ENCODE measurements at places on chromosomes 11 and 22.

DNA sequence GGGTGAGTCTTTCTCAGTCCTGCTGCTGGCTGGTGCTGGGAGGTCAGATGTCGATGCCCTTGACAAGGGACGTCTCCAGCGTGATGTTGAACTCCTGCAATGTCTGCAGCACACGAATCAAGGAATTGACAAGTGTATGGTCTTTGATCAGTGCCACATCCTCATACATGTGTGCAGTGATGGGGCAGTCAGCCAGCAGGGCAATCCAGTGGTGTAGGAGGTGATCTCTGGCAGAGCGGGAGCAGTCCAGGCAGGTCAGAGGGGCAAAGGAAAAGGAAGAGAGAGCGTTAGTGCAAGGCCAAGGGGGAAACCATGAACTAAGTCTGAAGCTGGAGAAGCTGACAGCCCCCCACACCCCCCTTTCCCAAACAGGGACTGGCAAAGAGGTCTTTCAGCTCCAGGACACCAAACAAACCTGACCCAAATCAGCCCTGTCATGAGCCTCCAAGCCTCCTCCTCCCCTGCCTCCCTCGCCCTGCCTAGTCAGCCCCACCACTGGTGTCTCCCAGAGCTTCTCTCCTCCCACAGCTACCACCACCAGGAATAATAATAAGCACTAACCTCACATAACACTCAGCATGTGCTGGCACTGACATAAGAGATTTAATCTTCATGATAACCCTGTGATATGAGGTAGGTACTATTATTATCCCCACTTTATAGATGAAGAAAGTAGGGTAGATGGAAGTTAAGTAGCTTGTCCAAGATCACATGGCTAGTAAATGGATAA, 48.4 kb upstream of the SCUBE2 start:
- no peak for DNase-seq

GRCh38 chr22:44645083-44645482, 56.9 kb upstream of the PRR5 start:
- no peak for DNase-seq

DNA sequence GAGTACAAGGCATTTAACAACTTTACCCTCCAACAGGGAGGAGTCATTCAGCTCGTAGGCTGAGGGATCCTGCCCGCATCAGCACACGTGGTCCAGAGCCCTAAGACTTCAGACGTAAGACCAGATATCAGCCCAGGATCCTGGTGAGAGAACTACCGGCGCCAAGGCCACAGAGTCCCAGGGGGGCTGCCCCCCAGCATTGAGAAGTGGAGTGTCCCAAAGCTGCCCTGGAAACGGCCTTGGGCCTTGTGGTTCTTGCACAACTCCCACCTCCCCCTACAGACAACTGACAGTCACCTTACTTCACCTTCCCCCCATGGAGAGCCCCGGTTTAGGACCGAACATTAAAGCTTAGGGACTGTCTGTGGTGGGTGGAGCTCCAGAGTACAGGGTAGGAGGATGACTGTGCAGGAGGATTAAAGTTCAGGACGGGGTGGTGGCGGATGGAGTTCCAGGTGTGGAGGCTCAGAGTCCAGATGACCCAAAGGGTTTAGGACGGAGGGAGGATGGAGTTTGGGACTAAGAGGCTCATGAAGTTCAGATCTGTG, 1.0 kb downstream of the C11orf91 start:
- peak; percentile 38 for DNase-seq

DNA sequence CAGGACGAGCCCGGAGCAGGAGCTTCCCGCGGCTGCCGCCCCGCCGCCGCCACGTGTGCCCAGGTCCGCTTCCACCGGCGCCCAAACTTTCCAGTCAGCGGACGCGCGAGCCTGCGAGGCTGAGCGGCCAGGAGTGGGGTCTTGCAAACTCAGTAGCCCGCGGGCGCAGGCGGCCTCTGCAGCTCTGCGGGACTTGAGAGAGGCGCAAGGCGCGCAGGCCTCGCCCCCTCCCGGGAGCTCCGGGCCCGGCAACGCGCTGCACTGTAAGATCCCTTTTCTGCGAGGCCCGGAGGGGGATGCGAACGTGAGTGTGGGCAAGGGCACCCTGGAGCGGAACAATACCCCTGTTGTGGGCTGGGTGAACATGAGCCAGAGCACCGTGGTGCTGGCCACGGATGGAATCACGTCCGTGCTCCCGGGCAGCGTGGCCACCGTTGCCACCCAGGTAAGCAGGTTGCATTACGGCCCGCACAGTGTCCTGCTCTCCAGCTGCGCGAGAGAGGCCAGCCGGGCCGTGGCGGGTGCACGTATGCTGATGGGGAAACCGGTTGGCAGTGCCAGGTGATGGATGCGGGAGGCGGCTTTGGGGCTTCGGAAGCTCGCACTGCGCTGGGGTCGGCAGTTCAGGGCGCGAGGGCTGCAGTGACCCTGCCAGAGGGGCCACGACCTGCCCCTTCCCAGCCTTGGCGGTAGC, 2.0 kb downstream of the SLC6A5 start:
- no peak for DNase-seq

- no peak for DNase-seq
These were observed 143.0 kb upstream of the SORL1-AS1 start for GRCh38 chr11:121595717-121596161.

DNA sequence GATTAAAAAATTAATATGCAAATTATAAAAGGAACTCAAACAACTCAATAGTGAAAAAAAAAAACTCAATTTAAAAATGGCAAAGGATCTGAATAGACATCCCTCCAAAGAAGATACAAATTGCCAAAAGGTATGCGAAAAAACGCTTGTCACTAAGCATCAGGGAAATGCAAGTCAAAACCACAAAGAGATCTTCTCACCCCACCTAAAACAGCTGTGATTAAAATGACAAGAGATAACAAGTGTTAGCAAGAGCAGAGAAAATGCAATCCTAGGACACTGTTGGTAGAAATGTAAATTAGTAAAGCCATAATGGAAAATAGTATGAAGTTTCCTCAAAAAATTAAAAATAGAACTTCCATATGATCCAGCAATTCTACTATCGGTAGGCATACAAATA, 166.3 kb upstream of the ZC3H12C start:
- DNase-seq = no peak

DNA sequence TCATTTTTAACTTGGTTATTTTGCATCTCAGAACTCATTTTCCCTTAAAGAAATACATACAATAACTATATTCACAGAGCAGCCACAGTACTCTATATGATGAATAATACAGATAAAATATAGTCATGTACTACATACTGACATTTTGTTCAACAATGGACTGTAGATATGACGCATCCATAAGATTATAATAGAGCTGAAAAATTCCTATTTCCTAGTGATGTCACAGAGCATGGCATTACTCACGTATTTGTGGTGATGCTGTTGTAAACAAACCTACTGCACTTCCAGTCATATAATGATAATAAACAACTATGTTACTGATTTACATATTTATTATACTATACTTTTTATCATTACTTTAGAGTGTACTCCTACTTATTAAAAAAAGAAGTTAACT, 38.7 kb downstream of the NARS2 start:
- DNase-seq = no peak

- no peak for DNase-seq
These were observed 8.8 kb downstream of the TANGO2 start for GRCh38 chr22:20029550-20030225.

GRCh38 chr11:11992257-11993212, 15.9 kb downstream of the DKK3 start:
- DNase-seq = no peak

DNA sequence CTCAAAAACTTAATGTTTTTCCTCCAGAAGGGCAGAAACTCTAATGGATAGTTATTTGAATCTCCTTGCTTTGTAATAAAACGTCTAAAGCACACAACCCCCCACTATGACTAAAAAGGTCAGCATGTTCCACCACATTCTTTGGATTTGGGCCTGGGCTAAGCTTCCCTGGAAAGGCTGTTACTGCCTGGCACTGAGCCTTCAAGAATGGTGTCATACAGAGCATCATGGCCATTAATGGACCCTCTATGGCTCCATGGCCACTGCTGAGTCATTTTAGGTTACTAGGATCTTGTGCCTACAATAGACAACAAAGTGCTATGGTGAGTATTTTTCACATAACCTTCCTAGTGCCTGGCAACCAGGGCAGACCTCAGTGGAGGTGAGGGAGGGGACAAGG, 242.6 kb upstream of the FAT3 start:
- no peak for DNase-seq

GRCh38 chr11:65116370-65117205, 913 bp downstream of the ZNHIT2 start:
- DNase-seq = peak; percentile 40

DNA sequence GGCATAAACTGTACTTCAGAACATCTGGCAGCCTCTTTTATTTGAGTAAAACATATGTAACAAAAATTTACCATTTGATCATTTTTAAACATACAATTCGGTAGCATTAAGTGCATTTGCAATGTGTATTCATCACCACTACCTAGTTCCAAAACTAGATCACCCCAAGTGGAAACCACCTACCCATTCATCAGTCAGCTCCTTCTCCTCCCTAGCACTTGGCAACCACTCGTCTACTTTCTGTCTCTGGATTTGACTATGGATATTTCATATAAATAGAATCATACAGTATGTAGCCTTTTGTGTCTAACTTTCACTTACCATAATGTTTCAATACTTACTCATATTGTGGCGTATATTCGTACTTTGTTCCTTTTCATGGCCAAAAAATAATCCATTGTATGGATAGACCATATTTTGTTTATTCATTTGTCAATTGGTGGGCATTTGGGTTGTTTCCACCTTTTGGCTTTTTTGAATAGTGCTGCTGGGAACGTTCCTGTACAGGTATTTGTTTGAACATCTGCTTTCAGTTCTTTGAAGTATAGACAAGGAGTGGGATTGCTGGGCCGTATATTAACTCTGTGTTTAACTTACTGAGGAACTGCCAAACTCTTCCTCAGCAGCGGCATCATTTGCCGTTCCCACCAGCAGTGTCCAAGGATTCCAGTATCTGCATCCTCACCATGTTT, 27.2 kb upstream of the ADORA2A start:
- no peak for DNase-seq

DNA sequence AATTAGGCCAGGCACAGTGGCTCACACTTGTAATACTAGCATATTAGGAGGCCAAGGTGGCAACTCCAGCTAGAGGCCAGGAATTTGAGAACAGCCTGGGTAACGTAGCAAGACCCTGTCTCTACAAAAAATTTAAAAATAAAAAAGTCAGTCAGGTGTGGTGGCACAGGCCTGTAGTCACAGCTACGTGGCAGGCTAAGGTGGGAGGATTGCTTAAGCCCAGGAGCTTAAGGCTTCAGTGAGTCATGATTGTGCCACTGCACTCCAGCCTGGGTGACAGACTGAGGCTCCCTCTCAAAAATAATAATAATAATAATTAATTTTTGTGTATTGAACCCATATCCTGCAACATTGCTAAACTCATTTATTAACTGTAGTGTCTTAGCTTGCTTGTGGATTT, 15.3 kb upstream of the TRIM29 start:
- no peak for DNase-seq

- DNase-seq = no peak
These were observed 92.9 kb downstream of the RPS6KA4 start for GRCh38 chr11:64451856-64452255.

DNA sequence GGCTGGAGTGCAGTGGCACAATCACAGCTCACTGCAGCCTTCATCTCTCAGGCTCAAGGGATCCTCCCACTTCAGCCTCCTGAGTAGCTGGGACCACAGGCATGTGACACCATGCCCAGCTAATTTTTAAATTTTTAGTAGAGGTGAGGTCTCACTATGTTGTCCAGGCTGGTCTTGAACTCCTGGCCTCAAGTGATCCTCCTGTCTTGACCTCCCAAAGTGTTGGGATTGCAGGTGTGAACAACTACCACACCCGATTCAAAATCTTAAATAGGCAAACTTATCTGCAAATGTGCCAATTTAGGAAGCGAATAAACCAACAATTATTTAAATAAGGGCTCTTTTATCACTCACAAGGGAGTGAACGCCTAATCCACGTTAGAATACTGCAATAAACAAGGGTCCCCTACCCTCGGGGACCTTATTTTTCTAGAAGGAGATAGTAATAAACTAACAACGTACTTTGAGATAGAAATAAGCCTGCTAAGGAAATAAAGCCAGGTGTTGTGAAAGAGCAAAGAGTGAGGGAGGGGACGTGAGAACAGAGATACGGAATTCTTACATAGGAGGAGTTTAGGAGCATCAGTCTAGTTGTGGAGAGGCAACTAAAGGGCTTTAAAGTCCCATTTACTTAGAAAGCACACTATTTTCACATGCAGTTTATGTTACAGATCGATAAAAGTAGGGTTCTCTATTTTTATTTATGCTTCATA, 3.0 kb upstream of the WEE1 start:
- DNase-seq = no peak

- DNase-seq = no peak
These were observed 62.9 kb downstream of the CRYBB2 start for GRCh38 chr22:25282346-25282670.

DNA sequence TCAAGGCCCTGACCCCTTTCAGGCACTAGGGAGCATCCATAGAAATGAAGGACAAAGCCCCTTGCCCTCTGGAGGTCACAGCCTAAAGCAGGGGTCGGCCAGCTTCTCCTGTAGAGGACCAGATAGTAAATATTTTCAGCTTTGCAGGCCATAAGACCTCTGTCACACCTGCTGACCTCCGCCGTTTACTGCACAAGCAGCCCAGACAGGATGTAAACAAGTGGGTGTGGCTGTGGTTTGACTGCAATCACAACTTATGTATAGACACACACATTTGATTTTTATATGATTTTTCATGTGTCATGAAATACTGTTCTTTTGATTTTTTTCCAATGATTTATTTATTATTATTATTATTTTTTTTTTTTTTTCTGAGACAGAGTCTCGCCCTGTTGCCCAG, 34.3 kb downstream of the KIAA1671 start:
- DNase-seq = no peak

DNA sequence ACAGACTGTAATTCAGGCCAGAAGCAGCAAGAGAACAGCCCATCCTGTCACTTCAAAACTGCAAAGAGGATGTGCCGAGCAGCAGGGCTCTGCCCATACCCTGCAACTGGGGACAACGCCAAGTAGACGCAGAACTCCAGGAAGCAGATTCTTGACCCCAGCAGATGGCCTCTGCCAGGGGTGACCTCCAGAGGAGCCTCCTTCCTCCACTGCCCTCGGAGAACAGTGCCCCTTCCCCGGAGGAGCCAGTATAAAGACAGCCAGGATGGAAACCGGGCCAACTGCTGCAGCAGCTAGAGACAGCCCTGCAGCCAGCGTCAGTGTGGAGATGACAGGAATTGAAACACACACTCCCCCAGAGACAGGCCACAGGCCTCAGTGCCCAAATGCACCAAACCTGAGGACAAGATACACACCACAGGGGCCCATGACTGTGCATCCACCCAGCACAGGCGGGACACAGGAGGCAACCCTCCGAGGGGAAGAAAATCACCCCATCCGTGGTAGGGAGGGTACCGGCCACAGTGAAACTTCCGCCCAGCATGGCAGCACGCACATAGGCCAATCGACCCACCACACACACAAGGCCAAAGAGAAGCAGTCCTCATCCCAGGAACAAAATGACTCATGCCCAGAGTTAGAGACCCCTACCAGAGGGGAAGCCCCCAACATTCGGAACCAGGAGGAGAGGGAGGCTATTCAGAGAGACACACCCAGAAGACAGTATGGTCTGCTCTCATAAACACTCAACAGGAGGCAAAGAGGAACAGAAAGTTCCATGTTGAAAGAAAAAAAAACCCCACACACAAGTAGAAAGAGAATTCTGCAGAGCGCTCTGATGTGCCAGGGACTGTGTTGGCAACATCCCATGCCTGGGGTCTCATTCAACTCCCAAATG, 5.6 kb downstream of the AHNAK start:
- no peak for DNase-seq

All from NCI-H82 (cell line).